ENCODE measurements at places on chromosomes 2 and 18. TPM values are rescaled to one million over a fixed set of nuclear protein-coding genes. Genes with fewer than 3 reads are reported as not detected.

The MAP2 gene
- 1.3 TPM for total RNA-seq

The DLX2 gene
- total RNA-seq = 0.47 TPM

The SPATA3 gene
- total RNA-seq = not detected

The IL1R1 gene
- 13.9 TPM for total RNA-seq

The BCL11A gene
- total RNA-seq = 0.11 TPM

The ERICH2 gene
- total RNA-seq = not detected

The ACKR3 gene
- total RNA-seq = not detected

The ATP5MC3 gene
- 196 TPM for total RNA-seq

The LRRFIP1 gene
- total RNA-seq = 166 TPM

DNA sequence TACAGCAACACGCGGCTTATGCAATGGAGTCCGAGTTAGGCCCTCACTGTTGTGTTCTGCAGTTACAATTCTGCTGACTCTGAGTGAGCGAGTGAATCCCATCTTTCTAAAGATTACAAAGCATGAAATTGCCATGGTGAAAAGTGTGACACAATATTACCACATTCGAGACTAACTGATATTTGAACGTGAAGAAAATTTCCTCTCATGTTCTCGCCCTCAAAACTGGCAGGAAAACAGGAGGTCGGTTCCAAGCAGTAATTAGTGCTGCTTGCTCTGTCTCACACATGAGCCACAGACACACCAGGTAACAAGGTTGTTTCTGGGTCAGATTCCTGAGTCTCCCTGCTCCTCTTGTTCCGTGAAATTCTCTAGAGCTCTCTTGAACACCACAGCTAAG lies 93.7 kb upstream of the RIOK3 start:
- DNase-seq = no peak

DNA sequence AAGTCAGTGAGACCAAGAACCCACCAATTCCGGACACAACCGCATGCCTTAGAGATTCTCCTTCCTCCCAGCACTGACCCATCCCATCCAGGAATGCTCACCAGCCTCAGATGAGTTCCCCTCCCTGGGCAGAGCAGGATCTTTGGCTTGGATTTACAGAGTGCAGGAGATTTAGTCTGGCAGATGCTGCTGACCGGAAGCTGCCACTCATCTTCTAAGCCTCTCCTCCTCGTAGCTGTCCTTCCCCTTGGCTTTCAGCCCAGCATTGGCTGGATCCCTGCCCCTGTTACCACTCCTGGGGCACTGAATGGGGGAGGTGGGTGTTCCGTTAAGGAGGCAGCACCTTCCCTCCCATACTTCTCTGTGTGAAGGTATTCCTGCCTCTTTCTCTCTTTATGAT lies 53.2 kb downstream of the VWA3B start:
- peak; percentile 60 for DNase-seq

- no peak for DNase-seq
Measured at GRCh38 chr2:236715077-236715476, 145.5 kb downstream of the ACKR3 start.

DNA sequence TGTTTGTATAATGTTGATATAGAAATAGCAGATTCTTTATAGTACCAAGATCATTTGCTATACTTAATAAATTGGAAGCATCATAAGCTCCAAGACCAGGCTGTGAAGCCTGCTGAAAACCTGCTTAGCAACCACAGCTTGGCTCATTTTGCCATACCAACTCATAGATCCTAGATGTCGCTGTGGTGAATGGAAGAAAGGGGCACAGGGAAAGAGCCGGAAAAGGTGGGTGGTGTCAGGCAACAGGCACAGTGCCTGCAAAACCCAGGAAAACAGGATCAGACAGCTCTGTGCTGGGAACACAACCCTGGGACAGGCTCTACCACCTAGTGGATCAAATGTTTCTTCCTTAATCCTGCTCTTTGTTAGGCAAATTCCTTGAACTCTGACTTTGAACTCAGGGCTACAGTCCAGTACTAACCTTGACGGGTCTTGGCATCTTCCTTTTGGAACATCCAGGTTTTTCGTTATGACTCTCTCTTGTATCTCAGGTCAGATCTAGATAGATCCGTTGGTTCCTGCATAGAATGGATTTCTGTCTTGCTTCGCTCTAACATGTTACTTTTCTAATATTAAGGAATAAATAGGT lies 31.6 kb downstream of the TWSG1 start:
- DNase-seq = peak; percentile 66

DNA sequence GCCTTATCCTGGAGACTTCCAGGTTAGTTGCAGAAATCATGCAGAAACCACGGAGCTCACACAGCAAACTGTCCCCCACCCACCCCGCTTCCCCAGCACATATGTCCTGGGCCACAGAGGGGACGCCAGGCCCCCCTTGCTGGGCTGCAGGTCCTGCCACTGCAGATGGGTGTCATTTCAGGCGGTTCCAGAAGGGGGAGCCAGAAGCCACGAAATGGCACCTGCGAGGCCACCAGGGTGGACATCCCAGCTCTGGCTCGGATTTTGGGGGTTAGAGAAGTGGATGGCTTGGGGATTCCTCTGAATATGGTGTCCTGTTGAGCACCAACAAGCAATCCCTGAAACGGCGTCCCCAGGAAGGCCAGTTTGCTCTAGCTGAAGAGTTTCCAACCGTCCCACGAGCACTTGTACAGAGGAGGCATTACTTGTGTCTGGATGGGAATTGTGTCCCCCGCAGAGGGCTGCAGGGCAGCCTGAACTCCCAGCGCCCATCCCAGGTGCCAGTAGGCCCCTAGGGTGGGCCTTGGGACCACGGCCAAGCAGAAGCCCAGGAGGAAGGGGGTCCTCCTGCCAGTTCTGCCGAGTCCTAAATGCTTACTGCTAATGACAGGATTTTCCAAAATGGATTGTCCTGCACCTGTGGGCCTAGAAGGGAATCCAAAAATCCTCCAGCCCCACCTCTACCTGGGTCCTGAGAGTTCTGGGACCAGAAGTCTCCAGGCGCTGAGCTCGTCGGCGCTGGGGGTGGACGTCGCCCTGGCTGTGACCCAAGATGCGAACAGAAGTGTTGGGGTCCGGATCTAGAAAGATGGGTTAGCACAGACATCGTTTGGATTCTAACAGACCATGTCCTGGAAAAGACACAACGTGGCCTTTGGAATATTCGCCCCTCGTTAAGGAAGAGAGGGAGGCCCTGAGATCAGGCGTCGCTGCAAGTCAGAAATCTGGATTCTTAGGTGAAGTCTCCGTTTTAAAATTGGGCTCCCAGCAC lies 14.6 kb upstream of the NFATC1 start:
- DNase-seq = peak; percentile 68

- DNase-seq = peak; percentile 63
Measured at GRCh38 chr2:27735263-27735904, 36.1 kb upstream of the MRPL33 start.

- DNase-seq = peak; percentile 33
Measured at GRCh38 chr2:185833864-185834263, 95.3 kb downstream of the FSIP2 start.

DNA sequence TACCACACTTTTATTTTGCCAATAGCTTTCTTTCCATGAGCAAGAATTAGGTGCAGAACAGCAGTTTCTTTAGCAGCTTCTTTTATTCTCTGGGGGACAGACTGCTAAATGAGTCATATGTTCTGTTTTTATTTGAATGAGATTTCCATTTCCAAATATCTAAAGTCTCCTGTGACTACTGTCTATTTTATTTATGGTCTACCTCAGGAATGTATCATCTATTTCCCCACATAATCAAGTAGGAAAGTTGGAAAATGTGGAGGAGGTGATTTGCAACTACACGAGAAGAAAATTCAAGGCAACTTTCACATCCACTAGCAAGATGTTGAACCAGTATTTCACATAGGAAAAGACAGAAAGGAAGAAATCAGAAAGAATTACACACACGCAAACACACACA lies 139.9 kb upstream of the MEX3C start:
- no peak for DNase-seq

DNA sequence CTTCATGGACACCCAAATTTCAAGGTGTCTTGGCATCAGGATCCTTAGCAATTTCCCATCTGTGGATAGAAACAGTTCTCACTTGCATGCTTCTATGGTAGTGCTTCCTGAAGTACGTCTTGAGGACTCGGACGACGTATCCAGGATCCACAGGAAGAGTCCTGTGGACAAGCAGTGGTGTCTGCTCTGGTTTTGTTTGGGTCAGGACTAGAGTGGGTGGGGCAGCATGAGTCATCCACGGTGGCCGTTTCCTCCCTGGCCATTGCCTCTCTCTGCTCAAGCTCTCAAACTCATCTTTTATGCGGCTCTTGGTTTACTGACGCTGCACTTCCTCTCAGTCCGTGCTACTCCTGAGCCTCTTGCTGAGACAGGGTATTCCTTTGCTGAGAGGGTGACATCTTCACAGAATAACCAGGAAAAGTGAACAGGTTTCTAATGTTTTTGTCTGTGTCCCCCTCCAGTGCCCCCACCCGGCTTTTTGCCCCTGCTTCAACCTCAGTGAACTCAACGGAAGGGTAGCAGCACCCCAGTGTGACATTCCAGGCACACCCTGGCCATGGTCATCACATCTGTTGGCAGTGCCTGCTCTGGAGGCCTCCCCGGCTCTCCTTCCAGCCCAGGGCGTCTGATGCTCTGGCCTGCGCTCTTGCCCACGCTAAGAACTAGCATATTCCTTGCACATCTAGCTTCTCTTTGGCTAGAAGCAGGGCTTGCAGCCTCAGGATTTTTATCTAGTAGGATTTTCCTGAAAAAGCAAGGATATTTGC lies 62.2 kb downstream of the ARMC9 start:
- DNase-seq = no peak

- DNase-seq = peak; percentile 66
Measured at GRCh38 chr2:47767880-47768609, 14.9 kb upstream of the MSH6 start.

DNA sequence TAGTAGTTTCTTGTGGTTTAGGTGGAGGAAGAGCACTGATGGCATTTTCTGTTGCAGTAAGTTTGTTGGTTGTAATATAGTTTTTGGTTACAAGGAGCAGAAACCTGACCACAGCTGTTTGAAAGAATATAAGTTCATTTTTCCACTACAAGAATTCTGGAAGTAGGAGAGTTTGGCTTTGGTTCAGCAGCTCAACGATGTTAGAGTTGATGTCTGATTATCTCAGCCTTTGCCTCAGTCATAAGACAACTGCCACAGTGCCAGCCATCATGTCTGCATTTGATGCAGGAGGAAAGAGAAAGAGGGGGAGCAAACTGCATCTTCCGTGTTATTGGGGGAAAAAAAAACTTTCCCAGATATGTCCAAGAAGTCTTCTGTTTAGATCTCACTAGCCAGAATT lies 119.1 kb downstream of the LYPD1 start:
- DNase-seq = peak; percentile 2

DNA sequence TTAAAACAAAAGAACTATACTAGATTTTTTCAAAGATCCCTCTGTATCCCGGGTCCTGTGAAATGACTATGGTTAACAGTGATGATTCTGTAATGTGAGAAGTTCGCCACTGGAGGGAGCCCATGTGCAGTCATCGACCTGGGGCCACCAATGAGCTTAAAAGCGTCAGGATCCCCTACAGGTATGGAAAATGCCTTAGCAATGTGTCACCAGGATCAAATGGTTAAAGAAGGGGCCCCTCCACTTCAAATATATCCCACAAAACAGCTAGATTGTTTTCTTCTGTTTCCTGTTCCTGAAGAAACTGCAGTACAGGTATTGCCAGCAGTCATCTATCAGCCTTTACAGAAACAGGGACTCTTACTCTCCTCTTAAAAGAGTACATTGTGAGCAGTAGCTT lies 15.3 kb downstream of the CHRNA1 start:
- DNase-seq = peak; percentile 70

- DNase-seq = no peak
Measured at GRCh38 chr2:9201185-9201891, 5.3 kb upstream of the ASAP2 start.

GRCh38 chr18:5419030-5419429 lies 123.5 kb upstream of the ZBTB14 start:
- no peak for DNase-seq

- DNase-seq = peak; percentile 7
Measured at GRCh38 chr2:236001854-236002253, 166.3 kb downstream of the GBX2 start.

DNA sequence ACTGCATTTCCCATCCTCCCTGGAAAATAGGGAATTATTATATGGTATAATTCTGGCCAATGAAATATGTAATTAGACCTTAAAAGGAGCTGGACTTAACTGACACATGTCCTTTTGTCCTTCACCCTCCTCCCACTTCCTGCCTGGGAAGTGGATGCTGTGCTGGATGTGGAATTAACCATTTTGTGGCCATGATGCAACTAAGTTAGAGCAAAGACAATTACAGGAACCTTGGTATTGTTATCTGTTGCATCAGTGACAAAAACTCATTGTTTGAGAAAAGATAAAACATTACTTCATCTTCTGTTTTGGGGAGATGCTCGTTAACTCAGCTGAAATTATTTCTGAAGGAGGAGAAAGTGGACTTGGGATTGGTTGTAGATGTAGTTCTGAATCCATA lies 227.7 kb upstream of the BOD1L2 start:
- DNase-seq = no peak

GRCh38 chr2:226601881-226602662 lies 197.5 kb downstream of the IRS1 start:
- no peak for DNase-seq

- no peak for DNase-seq
Measured at GRCh38 chr2:205835251-205835791, 153.0 kb downstream of the NRP2 start.

DNA sequence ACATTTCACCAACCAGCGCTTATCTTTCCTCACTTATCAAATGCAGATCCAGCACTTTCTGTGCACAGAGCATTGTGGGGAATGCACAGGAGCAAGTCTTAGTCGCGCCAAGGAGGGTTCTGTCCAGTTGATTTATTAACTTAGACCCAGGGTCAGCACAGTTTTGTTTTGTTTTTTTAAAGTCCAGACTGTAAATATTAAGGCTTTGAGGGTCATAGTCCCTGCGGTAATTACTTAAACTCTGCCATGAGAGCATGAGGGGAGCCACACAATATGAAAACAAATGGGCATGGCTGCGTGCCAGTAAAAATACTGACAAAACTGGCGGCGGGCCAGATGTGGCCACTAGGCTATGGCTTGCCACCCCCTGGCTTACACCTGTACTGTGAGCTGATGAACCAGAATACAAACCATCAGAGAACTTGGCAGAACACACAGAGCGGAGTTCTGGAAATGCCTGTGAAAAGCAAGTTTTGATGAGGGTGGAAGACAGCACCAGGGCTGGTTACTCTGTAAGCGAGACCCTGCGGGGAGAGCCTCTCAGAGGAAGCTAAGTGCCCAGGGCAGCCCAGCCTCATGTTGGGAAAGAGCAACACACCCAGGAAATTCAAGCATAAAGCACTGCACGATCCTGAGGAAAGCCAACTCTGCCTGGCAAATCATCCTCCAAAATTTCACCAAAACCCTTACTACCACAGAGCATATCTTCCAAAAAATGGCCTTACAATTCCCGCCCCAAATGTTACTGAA lies 43.6 kb downstream of the L3MBTL4 start:
- DNase-seq = peak; percentile 15

GRCh38 chr2:102764083-102764482 lies 2.3 kb downstream of the TMEM182 start:
- no peak for DNase-seq

- DNase-seq = no peak
Measured at GRCh38 chr18:36247036-36247435, 50.5 kb upstream of the FHOD3 start.

DNA sequence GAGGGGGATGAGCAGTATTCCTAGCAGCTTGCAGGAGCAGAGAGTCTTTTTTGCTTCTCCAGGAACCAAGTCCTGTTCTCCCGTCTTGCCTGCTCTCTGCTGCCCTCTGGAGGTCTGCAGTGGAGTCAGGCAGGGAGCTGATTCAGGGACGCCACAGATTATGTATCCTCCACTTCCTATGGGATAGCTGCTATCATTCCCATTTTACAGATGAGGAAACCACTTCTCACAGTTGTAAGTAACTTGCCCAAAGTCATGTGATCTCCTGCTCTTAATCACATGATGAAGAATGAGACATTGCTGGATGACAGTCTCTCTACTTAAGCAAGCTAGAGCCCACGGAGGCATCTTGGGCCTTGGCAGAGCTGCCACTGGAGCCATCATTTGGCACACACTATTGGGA lies 8.3 kb downstream of the SLC4A5 start:
- peak; percentile 86 for DNase-seq
